ENCODE measurements at places on chromosomes 2 and 18.

GRCh38 chr2:28868611-28869010 lies 1.5 kb downstream of the TRMT61B start:
- peak; percentile 45 for DNase-seq

DNA sequence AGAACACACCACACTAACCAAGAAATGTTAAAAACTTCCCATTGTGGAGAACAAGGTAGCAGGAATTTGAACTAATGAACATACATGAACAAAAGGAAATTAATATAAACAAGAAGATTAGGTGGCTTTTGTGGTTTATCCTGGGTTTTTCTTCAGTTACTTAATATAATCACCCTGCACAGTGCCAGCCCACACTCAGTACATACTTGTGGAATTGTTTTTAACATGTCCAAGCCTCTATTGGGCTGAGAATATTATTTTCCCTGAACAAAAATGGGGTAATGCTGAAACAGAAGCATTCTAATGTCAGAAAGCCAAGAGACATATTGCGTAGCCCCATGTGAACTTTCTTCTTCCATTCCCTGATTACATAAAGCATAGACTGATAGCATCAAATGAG lies 202.8 kb downstream of the DNER start:
- DNase-seq = no peak

GRCh38 chr2:68214381-68214780 lies 38.0 kb downstream of the PPP3R1 start:
- no peak for DNase-seq

GRCh38 chr2:146807568-146808168 lies 1037.2 kb upstream of the ACVR2A start:
- no peak for DNase-seq

DNA sequence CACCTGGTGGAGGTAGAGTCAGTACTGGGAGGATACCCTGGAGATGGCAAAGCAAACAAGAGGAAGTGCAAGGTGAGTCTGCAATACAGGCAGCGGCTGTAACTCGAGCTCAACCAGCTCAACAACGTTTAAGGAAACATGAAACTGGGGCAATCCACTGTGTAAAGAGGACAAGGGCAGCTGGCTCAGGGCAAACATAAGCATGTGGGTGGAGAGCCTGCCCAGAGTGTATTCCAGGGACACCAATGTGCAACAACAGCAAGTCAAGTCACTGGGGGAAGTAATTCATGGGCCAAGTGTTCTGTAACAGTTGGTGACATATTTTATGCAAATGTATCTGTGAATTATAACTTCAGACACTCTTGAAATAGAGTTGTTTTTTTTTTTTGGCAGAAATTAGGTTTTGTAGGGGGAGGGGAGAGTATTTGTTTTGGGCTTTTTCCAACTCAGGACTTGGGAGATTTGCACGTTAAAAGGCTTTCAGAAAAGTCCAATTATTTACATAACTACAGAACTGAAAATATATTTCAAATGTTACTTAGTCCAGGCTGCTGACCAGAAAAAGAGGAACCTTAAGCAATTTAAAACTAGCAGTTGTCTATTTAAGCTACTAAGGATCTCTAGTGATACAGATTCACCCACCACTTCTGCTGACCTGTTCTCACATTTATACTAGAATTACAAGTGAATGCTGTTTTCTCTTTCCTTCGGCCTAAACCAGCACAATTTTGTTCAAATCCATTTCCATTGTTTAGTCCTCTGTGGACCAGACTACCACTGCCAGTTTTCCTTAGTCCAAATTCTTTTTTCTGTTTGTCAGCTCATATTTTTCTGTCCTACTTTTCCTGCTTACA lies 18.6 kb downstream of the NRXN1 start:
- peak; percentile 69 for DNase-seq

GRCh38 chr2:190344276-190344827 lies 963 bp downstream of the INPP1 start:
- DNase-seq = peak; percentile 84

- peak; percentile 11 for DNase-seq
These were observed 25.2 kb downstream of the CAPN13 start for GRCh38 chr2:30781961-30782533.

DNA sequence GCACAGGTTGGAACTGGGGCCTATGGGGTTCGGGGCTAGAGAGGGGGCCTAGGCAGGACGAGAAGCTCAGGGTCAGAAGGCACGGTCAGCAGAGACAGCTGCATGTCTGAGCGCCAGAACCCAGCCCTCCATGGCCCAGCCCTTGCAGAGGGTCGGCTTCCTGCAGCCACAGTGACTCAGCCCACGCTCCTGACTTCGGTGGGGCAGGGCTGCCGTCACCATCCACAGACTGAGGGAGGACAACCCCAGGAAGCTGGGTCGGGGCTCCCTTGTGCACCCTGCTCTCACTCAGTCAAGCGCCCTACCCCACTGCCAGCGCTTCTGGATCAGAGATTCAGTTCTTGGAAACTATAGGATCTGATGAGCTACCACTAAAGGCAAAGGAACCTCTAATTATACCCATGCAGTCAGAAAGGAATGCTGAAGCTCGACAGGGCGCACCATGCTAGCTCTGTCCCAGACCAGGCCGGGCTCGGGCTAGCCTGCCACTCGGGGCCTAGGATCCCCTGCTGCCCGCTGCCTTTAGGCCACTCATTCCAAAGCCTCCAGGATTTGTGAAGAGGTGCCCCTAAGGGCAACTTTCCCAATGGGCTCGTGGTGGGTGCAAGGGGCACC lies 3.0 kb downstream of the ACTR1B start:
- no peak for DNase-seq

DNA sequence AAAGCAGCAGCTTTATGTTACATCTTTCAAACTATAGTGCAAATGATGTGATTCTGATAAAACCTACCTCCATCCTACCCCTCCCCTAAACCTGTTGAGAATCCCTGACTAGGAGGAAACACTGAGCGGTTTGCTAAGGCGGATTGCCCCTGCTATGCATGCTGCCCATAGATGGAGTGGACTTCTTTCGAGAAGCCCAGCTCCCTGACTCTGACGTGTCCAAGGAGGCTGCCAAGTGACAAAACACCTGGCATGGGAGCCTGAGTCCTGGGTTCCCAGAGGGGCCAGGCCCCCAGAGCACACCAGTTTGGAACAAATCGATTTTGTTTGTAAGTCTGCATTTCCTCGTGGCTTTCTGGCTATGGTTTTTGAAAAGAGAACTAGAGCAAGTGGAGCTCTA lies 1.4 kb upstream of the UXS1 start:
- no peak for DNase-seq

- DNase-seq = no peak
These were observed 93.3 kb downstream of the HNRNPLL start for GRCh38 chr2:38509314-38509946.

DNA sequence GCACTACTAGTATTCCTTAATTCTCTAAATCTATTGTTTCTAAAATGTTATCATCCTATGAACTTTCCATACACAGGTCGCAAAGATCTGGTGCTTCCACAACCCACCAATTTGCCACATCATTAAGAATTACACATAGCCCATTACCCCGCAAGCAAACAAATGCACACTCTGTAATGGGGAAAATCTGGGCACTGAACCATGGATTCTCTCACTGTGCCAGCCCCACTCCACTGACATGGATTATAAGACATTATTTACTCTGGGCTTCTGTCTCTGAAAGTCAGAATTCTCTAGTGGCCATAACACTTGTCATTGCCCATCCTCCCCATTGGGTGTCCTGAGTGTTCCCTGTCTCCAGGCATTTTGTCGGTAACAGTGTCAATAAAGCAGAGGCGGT lies 537.1 kb downstream of the EPHA4 start:
- DNase-seq = no peak

DNA sequence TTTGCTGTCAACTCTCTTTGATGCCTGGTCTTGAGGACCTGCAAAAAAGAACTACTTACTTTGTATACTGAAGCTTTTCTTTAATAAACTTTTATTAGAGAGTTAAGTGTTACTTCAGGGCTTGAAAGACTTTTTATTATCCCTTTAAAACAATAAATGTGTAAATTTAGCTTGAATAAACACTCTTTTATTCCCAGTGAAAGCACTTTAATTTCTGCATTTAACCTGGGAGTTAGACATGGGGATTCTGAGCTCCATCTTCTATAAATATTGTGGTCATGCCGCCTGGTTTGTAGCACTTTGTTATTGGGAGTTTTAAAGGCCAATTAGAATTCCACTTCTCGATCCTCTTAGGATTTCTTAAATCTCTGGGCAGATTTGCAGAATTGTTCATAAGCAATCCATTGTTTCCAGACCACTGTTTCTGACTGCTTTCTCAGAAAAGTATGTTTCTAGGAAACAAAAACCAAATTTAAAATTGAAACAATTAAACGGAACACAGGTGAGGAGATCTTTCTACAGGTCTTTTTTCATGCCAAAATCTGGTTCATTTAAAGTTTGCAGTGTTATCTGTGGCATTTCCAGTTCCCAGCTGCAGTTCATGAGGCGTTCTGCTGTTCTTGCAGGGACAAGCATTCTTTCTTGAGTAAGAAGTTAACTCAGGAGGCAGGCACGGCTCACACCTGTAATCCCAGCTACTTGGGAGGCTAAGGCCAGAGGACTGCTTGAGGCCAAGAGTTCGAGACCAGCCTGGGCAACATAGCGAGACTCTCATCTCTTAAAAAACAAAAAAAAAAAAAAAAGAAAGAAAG lies 18.1 kb upstream of the E2F6 start:
- no peak for DNase-seq

DNA sequence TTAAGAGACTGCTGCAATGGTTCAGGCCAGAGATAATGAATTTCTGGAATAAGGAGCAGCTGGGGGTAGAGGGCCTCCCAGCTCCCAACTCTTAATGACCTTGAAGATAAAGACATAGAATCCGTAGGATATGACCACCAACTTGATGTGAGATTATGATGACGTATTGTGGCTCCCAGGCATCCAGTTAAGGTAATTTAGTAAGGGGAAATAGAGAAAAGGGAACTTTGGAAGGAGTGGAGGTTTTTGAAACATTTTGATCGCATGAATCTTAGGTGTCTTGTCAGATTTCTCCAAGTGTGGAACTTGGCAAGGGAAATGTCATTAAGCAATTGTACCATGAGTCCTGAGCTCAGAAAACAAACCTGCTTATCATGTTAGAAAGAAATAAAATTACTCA lies 277.3 kb upstream of the TANK start:
- no peak for DNase-seq

GRCh38 chr2:172978063-172978383 lies 97.6 kb upstream of the MAP3K20 start:
- DNase-seq = no peak

GRCh38 chr18:74292541-74292858 lies 737 bp upstream of the CYB5A start:
- DNase-seq = no peak

DNA sequence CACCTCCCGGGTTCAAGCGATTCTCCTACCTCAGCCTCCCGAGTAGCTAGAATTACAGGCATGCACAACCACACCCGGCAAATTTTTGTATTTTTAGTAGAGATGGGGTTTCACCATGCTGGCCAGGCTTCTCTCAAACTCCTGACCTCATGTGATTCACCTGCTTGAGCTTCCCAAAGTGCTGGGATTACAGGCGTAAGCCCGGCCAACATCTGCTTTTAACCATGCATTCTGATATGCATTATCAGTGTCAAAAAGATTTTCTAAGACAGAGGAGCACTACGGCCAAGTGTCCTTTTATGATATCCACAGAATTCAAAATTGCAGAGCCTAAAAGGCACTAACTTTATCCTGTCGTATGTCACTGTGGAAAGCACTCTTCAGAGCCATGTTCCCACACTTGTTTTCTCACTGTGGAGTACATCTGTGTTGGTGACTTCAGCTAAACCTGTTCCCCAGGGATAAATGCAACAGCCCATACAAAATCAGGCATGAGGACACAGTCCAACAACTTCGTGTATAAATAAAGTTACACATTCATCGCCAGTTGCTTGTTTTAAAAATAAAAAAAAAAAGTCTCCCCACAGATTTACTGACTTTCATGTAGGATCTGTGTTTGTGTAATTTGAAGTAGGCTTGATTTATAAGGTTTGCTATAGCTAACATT lies 56.4 kb downstream of the STK25 start:
- no peak for DNase-seq

- DNase-seq = peak; percentile 68
These were observed 28.8 kb upstream of the WDR75 start for GRCh38 chr2:189412330-189412953.

DNA sequence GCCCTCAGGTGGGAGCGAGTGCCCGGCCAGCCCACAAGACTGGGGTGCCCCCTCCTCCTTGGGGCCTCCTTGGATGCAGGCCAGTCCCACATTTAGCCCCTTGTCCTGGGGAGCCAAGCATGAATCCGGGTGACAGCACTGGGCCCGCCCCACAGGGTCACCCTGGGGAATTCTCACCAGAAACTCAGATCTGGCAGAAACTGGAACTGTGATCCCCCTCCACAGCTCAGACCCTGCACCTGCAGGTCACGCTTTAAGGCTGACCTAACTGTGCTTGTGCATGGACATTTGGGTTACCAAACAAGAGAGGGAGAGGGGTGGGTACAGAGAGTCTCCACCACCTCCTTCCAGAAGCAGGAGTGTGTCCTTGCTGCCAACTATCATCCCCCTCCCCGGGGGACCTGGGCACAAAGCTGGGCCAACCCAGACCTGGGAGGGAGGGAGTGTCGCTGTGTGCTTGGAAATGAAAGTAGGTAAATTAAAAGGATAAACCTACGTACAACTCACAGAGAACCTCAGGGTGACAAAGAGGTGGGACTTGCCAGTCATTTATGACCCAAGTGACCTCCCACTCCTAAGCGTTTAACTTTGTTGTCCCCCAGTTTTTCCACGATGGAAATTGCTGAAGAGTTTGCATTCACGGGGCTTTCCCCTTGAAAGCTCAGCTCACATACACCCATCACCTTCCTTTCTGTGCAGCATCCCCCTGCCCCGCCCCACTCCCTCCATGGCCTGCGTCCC lies 9.1 kb downstream of the ITM2C start:
- peak; percentile 24 for DNase-seq

- no peak for DNase-seq
These were observed 2.6 kb upstream of the ACAA2 start for GRCh38 chr18:49815927-49816326.

GRCh38 chr2:123770996-123771720 lies 253.9 kb upstream of the CNTNAP5 start:
- no peak for DNase-seq

DNA sequence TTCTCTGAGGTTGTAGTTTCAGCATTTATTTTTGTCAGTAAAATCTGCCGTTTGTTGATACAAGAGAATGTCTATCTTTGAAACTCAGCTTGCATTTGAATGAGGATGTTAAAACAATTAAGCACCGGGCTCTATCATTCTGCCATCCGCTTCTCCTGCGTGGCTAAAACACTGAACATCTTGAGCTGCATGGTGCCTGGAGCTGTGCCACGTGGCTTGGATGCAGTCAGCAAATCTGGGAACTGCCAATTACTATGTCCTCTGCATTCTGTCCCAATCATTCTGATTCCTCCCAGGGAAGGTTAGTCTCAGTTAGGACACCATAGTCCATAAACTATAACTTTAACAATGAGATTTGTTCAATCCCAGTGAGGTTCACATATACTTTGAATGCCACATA lies 598.4 kb downstream of the FBXO15 start:
- DNase-seq = no peak

DNA sequence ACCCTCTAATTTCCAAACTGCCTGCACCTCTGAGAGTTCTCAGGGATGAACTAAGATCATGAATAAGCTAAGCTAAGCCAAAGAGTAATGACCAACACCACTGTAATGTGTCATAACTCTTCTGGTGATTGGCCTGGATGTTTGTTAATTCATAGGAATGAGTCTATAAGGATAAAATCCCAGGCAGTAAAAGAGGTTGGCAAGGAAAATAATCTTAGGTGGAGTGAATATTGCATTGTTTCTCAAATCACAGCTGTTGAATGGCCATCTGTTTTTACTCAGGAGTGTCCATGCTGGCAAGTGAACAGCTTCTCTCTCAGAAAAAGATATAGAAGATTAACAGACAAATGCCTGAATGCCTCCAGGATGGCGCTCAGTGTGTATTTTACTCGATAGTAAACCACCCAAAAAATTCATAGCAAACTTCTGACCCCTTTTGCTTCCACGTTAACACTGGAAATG lies 60.8 kb upstream of the GLS start:
- no peak for DNase-seq

Data from endodermal cell (in vitro differentiated cells).